ENCODE measurements at places on chromosomes 4 and X.

DNA sequence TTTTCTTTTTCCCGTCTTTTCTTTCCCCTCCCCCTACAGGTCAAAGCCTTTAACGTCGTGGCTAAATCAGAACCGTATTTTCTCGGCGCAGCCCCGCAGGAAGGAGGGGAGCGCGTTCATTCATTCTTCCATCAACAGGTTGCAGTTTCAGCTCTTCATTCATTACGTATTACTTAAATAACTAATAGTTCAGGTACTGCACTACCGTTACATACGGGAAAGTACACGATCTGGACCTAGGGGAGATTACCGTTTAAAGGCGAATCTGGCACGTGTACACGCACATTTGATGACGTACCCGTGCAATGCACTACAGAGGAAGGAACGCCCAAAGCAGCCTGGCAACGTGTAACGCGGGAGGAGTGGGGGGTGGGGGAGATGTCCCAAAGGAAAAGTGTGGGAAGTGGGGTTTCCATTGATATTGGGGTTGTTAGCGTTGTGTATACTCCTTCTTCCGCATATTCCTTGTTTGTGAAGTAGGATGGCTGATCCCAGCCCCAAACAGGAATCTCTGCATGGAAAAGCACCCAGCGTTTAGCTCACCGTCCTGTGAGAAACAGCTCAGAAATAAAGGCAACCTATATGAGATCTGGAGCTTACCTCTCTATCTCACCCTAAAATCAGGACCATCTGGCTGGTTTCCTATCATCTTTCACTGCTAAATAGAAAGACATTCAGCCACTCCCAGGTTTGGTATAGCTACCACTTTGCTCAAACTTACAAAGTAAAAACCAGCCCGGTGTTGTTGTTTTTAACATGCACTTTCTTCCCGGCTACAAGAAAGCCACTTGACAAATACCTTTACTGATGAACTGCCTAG, 585 bp upstream of the SEC24D start:
- peak; percentile 15 for DNase-seq

DNA sequence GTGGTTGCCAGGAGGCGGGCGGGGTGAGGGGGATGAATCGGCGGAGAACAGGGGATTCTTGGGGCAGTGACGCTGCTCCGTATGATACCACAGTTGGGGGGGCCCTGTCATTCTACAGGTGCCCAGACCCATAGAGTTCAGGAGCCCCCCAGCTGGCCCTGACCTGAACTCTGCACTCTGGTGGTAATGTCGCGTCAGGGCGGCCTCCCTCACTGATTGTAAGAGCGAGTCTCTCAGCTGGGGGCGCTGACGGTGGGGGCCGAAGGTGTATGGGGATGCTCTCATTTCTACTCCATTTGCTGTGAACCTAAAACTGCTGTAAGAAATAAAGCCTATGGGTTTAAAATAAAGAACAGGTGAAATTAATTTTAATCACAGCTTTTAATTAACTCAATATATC, 91.8 kb upstream of the PSAPL1 start:
- no peak for DNase-seq

DNA sequence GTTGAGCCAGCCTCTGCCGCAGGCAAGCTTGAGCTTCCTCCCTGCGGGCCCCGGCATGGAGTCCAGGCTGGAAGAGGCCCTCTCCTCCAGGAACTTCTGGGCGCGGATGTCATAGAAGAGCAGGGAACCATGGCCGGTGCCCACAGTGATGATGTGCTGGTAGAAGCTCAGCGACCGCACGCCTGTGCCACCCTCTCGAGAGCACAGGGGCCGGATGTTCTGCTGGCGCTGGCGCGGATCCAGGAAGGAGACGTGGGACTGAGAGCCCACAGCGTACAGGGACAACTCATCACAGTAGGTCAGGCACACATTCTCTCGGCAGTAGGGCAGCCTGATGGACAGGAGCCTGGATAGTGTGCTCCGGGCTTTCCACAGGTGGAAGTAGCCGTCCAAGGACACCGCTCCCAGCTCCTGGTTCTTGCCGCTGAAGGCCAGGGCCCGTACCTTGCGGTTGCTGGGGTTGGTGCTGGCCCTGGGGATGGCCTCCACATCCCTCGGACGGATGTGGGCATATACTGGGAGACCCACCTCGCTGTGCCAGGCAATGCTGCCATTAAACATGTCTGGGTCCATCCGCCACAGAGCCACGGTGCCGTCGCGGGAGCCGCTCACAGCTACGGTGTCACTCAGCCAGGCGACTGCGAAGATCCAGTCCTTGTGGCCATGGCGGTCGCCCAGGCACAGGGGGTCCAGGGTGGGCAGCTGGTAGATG, 1.2 kb downstream of the DCAF12L2 start:
- no peak for DNase-seq

DNA sequence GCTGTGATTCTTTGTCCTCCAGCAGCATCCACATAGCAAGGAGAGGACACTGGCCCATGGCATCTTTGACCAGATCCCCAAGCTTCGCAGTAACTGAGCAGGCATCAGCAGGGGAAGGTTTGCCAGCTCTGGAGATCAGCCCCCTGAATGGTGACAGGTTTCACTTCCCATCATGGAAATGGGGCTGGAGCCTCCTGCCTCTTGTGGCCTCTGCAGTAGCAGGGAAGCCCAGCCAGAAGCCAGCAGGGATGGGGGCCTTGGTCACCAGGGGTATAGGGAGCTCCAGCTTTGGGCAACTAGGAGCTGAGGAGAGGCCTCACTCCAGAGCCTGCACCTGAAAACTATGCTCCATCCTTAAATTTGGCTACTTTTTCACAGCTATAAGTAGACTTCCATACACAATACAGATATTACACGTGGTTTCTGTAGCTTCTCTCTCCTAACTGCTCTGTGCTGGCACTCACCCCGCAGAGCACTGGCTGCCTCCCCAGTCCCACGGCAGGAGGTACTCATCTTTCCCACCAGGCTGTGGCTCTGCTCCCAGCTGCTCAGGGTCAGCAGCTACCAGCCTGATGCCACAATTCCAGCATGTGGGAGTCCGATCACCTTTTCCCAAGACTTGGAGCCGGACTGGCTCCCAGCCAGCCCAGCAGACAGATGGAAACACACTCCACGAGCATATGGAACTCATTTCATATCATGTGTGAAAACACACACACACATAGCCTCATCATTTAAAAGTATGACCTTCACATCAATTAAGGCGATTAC, 2.8 kb downstream of the TMEM271 start:
- DNase-seq = no peak

DNA sequence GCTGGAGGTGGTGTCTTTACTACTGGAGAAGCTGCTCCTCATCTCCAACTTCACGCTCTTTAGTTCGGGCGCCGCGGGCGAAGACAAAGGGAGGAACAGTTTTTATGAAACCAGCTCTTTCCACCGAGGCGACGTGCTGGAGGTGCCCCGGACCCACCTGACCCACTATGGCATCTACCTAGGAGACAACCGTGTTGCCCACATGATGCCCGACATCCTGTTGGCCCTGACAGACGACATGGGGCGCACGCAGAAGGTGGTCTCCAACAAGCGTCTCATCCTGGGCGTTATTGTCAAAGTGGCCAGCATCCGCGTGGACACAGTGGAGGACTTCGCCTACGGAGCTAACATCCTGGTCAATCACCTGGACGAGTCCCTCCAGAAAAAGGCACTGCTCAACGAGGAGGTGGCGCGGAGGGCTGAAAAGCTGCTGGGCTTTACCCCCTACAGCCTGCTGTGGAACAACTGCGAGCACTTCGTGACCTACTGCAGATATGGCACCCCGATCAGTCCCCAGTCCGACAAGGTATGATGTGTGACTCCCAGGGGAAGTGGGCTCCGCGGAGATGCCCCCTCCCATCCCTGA, 634 bp downstream of the LRAT start:
- no peak for DNase-seq

GRCh38 chr4:102717448-102718092, 43.2 kb downstream of the MANBA start:
- no peak for DNase-seq

DNA sequence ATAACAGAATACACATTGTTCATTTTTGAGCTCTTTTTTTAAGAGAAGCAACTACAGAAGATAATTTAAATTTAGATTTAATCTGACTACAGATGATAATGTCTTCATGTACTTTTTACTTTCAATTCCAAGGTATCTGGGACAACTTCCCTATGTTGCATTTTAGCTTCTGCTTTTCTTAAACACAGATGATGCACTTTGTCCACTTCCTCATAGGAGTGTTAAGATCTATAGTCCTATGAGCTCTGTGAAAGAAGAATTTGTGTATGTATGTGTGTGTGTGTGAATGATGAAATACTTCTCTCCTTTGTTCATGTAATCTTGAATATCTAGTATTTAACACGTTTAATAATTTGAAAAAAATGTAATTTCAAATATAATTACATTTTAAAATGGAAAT, 5.3 kb upstream of the FHIP1A start:
- DNase-seq = no peak

- no peak for DNase-seq
Measured at GRCh38 chr4:172826346-172826745, 342.3 kb upstream of the GALNT7 start.

GRCh38 chr4:53682196-53682595, 90.9 kb upstream of the LNX1 start:
- DNase-seq = no peak

- DNase-seq = no peak
Measured at GRCh38 chr4:70873216-70873615, 29.0 kb upstream of the MOB1B start.

Data from stimulated activated CD8-positive, alpha-beta memory T cell treated with anti-CD3 and anti-CD28 coated beads, Interleukin-7, amount 100 ng/mL, for 4 hours (primary cell).